ENCODE measurements at places on chromosomes 6 and 20. TPM values are rescaled to one million over a fixed set of nuclear protein-coding genes. Genes with fewer than 3 reads are reported as not detected.

Gene RBPJL
- 1,163 TPM for polyA plus RNA-seq

Gene RGS17
- 3.5 TPM for polyA plus RNA-seq

Gene ELOVL5
- polyA plus RNA-seq, result 5.0 TPM

Gene DEFB129
- not detected for polyA plus RNA-seq

Gene RIPPLY2
- 9.4 TPM for polyA plus RNA-seq

Gene RIN2
- polyA plus RNA-seq, result 24.3 TPM

Gene CLVS2
- polyA plus RNA-seq, result under 0.01 TPM

Gene SOBP
- polyA plus RNA-seq, result 3.5 TPM

Gene POU3F2
- not detected for polyA plus RNA-seq

Gene SNAP25
- 50.3 TPM for polyA plus RNA-seq

Gene CST5
- polyA plus RNA-seq, result 0.46 TPM

Gene KIZ
- polyA plus RNA-seq, result 16.1 TPM

Gene SMLR1
- polyA plus RNA-seq, result 0.05 TPM

Gene C6orf15
- not detected for polyA plus RNA-seq

Gene NINL
- 15.5 TPM for polyA plus RNA-seq

Gene KCNK15
- 1.1 TPM for polyA plus RNA-seq

Gene FOXA2
- polyA plus RNA-seq, result 30.4 TPM

Gene AIF1
- polyA plus RNA-seq, result 16.4 TPM

Gene COL9A3
- polyA plus RNA-seq, result 149 TPM

Gene KCNK16
- polyA plus RNA-seq, result 121 TPM

Gene PKIB
- polyA plus RNA-seq, result 5.2 TPM

Gene LHFPL5
- polyA plus RNA-seq, result 3.3 TPM

Gene MUCL3
- 1.2 TPM for polyA plus RNA-seq

Gene CFAP206
- 0.31 TPM for polyA plus RNA-seq

Gene HLA-DRB5
- polyA plus RNA-seq, result not detected

Gene APOM
- polyA plus RNA-seq, result 3.4 TPM

Gene PROCR
- 9.6 TPM for polyA plus RNA-seq

Gene NRN1
- polyA plus RNA-seq, result 4.3 TPM

Gene LPA
- polyA plus RNA-seq, result 0.15 TPM

Gene IL20RA
- 7.0 TPM for polyA plus RNA-seq

Gene DYNLT1
- 60.3 TPM for polyA plus RNA-seq

Gene COL9A1
- 0.27 TPM for polyA plus RNA-seq

Gene AGER
- polyA plus RNA-seq, result 14.1 TPM

Gene POM121L2
- not detected for polyA plus RNA-seq

Gene THBD
- 12.1 TPM for polyA plus RNA-seq

Gene KCNK17
- polyA plus RNA-seq, result 44.0 TPM

Gene HLA-DOB
- 0.38 TPM for polyA plus RNA-seq

Gene TFAP2A
- polyA plus RNA-seq, result 0.12 TPM

Gene DEFB132
- polyA plus RNA-seq, result 0.02 TPM

Gene HFE
- 3.4 TPM for polyA plus RNA-seq

Gene MCCD1
- not detected for polyA plus RNA-seq

Gene CST2
- polyA plus RNA-seq, result 2.3 TPM

Gene BEND6
- polyA plus RNA-seq, result 0.27 TPM

Gene MLN
- not detected for polyA plus RNA-seq

Gene FYN
- 8.7 TPM for polyA plus RNA-seq

Gene BTN1A1
- polyA plus RNA-seq, result not detected

Gene LTA
- polyA plus RNA-seq, result 0.15 TPM

Gene SOX4
- polyA plus RNA-seq, result 8.7 TPM

Gene FAM110A
- polyA plus RNA-seq, result 5.3 TPM

Gene DYNLT2
- polyA plus RNA-seq, result 1.4 TPM

All from pancreas (tissue), 10 donors.